ENCODE measurements at places on chromosomes 13 and 19.
A peak's percentile ranks its signal among the peaks of the same experiment; 100 is the strongest.

DNA sequence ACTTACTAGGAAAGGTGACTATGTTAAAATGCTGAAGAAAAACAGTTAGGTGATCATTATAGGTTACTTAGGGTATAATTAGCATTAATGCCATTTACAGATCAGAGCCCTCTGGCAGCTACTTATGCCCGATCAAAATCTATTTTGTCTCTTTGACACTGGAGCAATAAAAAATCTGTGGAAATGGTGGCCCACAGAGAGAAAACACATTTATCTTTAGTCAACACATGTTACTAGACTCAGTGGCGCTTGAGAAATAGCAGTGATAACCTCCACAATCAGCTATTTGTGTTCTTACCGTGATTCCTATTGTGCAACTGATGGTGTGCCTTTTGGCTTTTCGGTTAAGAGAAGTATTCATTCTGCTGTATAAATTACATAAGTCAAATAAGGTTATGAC is 1519.6 kb downstream of the PCDH9 start:
- no peak for DNase-seq

GRCh38 chr13:66765559-66765958 is 464.6 kb downstream of the PCDH9 start:
- DNase-seq, result no peak

- DNase-seq, result no peak
Observed at GRCh38 chr13:66036636-66037035, 1193.5 kb downstream of the PCDH9 start.

- no peak for DNase-seq
Observed at GRCh38 chr19:41860419-41861115, 512 bp downstream of the RPS19 start.

- DNase-seq, result no peak
Observed at GRCh38 chr19:18894254-18895037, 1.5 kb downstream of the CERS1 start.

DNA sequence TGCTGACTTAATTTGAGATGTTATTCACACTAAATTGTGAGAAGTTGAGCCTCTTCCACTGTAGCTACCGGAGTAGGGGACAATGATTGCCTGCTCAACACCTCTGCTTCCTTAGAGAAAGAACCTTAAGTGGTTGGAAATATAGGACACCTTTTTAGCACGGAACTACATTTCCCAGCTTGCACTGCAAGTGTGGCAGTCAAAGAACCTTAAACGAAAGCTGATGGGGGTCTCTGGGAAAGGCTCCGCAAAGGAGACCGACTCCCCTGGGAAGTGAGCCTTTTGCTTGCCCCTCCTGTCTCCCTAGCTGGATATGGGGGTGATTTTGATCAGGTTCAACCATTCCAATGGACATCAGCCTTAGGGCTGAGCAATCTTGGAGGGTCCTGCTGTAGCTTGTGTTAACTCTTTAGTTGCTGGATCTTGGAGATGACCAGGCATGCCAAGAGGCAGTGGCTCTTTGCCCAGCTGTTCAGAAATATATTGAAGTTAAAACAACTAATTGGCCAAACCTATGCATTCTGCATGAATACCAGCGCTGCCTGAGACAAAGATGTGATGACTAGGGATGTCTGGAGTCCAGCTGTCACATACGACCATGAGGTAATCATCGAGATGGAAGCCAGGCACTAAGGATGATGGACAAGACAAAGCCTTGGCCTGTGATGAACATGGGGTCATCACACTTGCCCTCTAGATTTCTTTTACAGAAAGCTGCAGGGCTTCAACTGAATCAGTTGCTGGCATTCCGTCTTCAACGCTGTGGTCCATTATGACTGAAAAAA is 286.5 kb downstream of the FOXO1 start:
- DNase-seq, result no peak

- DNase-seq, result no peak
Observed at GRCh38 chr19:917323-918151, at the start of gene KISS1R. Gene KISS1R, plus strand, starts transcription at chr19:917333. Its CDS starts 170 bp downstream, at chr19:917503.

GRCh38 chr13:42083138-42083770 is 34.8 kb downstream of the DGKH start:
- DNase-seq, result no peak

DNA sequence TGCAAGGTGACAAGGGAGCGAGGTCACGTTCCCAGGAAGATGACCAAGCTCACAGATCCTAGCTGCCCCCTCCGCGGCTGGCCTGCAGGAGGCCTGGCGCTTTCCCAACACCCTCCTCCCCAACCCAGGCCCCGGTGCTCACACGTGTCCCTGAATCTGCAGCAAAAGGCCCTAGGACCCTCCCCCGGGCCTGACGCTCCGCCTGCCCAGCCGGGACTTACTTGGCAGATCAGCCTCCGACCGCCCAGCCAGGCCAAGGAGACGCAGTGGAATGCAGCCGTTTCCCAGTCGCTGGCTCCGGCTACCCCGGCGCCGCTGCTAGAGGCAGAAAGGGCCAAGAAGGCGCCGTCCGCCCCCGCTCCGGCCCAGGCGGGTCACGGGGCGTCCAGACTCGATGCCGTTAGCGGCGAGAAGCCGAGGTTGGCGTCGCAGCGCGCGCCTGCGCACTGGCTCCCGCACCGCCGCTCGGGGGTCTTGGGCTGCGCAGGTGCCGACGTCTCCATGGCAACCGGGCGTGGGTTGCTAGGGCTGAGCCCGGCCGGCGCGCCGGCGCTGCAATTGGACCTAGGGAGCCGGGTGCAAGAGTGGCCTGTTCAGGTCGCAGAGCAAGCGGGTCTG is at the start of gene PNMA8A:
Gene PNMA8A, minus strand, starts transcription at position 448 of the 618 bp plus-strand sequence. CDS start 528 bp downstream, outside the sequence.
- peak; percentile 77 for DNase-seq

- no peak for DNase-seq
Observed at GRCh38 chr19:3071768-3072167, 9.5 kb upstream of the TLE5 start.

DNA sequence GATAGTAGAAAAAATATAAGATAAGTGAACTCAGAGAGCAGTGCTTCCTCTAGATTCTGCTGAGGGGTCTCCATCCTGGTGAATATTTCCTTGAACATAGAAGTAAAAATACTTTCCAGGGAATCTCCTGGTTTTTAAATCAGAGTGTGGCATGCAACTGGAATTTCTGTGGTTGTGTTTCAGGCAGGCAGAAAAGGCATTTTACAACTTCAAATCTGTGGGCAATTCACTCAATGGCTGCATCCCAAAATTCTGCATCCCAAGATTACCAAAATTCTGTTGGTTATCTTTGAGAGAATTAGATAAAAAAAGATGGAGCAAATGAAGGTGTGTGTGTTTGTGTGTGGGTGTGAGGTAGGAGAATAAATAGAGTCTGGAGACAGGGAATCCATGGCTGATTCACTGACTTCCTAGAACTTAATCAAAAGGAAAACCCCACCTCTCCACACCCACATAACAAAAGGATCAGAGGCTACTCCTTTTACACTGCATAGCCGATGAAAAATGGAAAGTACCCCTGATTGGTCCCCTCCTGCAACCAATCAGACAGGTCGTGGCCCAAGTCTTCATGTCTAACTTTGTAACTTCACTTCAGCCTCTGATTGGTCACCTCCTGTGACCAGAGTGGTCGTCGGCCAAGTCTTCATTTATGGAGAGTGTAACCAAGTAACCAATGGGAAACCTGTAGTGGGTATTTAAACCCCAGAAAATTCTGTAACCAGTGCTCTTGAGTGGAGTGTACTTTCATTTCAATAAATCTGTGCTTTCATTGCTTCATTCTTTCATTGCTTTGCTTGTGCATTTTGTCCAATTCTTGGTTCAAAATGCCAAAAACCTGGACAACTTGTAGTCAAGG is 112.8 kb downstream of the DLEU7 start:
- DNase-seq, result no peak

- DNase-seq, result no peak
Observed at GRCh38 chr13:107835339-107836018, 379.9 kb downstream of the LIG4 start.

- DNase-seq, result no peak
Observed at GRCh38 chr13:105073041-105073440, 1462.4 kb downstream of the EFNB2 start.

GRCh38 chr19:22625266-22626035 is 8.7 kb upstream of the ZNF492 start:
- DNase-seq, result no peak
